ENCODE measurements at places on chromosomes 1 and 21.

GRCh38 chr1:54230507-54231339, 30.8 kb downstream of the MRPL37 start:
- DNase-seq = no peak

- DNase-seq = no peak
Observed at GRCh38 chr1:31750858-31751510, 13.2 kb downstream of the ADGRB2 start.

DNA sequence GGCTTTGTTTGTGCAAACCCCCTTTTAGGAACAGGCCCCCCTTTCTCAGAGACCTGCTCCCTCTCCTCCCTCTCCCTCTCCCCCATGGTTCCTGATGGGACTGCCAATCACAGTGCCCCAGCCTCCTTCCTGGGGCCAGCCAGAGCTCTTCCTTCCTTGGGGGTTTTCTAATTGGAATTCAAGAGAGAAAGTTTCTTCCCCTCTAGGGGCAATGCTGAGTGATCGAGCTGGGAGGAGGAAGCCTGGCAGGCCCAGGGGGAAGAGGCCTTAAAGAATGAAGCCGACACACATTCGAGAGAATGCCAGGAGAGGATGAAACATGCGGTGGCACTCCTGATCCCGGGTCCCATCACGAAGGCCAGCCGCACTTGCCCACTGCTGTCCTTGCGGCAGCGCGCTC, 21.3 kb upstream of the COL16A1 start:
- DNase-seq = no peak

DNA sequence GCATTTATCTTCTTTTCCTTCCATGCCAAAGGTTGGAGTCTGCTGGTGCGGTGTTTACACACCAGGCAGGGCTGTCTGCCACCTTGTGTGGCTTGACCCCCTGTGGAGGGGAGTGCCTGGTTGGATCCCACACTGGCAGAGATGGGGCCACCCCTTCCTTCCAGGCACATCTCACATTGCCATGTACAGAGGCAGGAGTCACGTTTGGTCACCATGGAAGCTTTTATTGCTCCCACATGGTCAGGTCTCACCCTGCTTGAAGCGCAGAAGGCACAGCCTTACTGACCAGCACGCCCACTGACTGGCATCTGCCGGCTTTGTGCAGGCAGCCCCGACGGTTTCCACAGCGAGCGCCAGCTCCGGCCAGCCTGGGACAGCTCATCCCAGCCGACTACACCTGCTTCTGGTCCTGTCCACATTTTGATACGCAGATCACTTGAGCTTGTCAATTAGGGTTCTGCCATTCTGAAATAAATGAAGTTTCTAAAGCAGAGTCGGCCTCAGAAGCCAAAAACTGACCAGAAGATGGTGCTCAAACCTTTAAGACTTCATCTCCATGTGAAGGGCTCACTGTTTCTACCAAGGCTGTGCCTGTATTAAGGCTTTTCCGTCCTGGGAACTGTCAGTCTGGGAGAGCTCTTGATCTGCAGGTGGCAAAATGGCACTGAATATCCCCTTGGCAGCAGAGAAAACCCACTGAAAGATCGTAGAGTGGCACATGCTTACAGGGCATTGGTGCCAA, 35.6 kb upstream of the EPHA8 start:
- DNase-seq = no peak

DNA sequence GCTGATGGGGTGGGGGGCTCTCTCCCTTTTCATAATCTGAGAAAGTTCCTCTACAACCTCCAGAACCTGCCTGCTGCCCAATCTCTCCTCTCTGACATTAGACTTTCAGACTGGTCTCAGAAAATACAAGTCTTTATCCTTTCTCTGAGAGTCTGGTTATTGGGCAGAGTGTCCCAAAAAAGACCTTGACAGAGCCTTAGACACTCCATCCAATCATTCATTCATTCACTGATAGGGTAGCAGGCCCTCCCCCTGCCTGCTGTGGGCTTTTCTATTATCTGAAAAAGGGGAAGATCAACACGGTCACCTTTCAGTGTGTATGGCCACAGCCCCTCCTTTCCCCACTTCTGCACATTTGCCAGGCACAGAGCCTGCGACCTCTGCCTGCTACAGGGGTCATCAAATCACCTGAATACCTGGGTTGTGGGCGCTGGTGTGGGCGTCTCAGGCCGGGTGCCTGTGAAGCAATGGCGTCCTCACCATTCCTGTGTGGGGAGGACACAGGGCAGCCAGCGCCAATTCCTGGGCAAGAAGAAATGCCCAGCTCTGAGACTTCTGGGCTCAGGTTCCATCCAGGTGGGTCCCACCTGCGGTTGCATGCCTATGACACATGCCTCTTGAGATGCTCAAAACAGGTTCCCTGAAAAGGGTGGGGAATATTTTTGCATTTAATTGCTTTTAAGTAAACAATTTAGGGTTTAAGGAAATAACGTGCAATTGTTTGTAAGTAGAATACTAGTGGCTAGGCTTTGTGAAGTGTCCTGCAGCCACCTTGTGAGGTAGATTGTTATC, 52.8 kb downstream of the ELK4 start:
- DNase-seq = no peak

GRCh38 chr1:53332833-53333232, 5.0 kb upstream of the LRP8 start:
- no peak for DNase-seq
